T-helper 17 cell (primary cell): ENCODE measurements at places on chromosomes 2 and 18.

DNA sequence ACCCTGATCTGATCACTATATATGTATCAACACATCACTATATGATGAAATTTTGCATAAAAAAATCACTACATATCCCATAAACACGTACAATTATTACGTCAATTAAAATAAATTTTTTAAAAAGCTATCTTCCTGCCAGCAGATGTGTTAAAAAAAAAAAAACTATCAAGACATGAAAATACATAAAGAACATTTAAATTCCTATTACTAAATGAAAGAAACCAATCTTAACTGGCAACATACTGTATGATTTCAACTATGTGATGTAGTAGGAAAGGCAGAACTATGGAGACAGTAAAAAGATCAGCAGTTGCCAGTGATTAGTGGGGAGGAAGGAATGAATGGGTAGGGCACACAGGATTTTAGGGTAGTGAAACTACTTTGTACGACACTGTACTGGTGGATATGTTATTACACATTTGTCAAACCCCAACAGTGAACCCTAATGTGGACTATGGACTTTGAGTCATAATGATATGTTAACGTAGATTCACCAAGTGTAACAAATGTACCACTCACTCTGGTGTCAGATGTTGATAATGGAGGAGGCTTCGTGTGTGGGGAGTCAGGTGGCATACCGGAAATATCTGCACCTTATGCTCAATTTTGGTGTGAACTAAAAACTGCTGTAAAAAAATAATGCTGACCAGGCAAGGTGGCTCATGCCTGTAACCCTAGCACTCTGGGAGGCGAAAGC, 27.4 kb downstream of the USP34 start:
- no peak for DNase-seq

GRCh38 chr2:45178359-45178758, 169.1 kb upstream of the SIX2 start:
- DNase-seq = no peak

- DNase-seq = no peak
Observed at GRCh38 chr2:31415421-31415820, 879 bp upstream of the XDH start.

DNA sequence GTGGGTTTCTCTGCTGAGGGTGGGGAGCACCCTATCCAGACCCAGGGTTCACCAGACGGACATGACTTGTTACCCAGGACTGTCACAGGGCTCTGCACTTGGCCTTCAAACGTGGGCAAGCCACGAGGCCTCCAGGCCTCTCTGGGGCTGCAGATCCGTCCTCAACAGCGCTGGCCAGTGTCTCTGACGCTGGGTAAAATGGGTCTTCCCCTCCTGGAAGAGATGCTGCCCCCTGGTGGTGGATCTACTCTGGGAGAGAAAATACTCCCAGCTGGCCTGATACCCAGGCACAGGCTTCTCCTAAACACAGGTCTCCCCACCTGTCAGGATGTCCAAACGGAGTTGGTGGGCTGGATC, 3.7 kb downstream of the GPR17 start:
- DNase-seq = peak; percentile 51

DNA sequence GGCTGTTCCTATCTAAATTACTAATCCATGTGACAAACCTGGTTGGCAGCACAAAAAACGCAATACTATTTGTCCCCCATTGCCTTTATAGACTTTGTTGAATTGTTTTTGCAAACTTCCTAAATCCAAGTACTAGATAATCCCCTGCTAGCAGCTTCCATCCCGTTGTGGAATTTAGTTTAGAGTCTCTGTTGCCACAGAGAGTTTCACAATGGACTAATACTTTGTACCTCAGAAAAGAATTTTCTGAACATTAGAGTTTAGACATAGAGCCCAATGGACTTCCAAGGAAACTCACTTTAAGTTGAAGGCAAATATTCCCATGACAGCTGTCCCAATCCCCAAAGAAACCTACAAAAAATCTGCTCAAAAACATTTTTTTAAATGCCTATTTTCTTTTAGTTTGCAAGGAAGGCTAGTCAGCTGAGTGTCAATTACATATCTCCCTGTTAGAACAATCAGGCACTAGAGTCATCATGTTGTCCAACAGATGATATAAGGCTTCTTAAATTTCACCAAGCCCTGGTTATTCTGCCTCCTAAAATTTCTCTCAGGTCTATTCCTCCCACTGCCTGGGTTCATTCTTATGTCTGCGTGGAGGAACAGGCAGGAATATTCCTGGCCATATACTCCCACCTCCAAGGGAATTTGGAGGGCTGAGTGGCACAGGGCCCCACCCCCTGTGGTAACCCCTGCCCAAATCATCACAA, 27.2 kb downstream of the RNF152 start:
- no peak for DNase-seq

DNA sequence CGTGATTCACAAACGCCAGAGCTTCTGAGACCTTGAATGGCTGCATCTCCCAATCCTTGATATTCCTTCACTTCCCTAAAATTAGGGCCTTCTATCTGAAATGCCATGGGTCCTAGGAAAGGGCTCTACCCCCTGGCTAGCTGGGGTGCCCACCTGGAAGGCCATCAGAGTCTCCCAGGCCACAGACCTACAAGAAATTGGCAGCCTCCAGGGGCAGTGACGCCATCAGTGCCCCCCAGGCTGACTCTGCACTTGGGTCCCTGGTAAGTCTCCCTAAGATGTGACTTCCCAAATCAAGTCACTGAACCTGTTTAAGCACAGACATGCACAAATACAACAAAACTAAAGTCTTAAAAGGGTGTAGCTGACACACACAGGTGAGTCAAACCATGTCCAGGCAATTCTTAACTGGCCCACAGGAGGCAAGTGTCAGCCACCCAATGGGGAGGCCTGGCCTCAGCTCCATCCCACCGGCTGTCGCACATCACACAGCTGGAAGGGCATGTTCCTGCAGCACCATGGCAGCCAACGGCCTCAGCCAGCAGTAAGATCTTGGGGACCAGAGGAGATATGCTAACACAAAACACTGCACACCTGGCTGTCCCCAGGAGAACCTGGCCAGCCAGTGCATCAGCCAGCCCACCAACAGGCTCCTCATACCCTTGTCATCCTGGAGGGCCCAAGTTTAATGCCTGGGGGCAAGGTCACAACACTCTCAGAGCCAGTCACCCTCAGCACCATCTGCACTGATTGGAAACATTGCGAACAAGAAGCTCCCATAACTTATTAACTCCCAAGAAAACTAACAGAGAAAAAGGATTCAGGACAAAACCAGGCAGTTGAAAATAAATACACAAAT, 5.2 kb downstream of the PARD6G start:
- no peak for DNase-seq

DNA sequence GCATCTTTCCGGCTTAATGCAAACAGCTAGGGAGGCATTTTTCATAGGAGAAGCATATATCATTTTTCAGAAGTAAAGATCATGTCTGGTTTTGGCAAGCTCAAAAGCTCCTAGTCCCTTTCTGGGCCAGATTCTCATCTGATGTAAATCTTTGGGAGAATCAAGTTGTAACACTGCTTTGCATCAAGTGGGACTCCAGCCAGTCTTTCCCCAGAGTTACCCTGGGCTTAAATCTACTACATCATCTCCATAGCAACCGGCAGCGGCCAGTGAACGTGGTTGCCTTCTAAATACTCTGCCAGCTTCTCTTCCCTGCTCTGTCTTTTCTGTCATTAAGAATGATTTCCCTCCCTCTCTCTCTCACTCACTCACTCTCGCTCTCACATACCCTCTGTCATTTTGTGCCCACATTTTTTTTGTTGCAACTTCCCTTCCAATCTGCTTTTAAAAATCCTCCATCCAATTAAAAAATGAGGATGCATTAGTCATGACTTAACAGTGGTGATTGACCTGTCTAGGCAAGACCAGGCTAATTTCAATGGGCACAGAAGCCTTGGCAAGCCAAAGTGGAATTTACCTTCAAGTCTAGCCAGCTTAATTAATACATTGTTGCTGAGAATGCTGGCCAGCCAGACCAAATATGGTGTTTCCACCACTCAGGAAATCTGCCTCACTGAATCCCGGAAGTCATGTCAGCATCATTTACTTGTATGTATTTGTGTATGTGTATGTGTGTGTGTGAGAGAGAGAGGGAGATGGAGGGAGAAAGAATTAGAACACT, 93.0 kb downstream of the NRP2 start:
- DNase-seq = no peak

- no peak for DNase-seq
Observed at GRCh38 chr2:236563953-236564352, 5.7 kb upstream of the ACKR3 start.

DNA sequence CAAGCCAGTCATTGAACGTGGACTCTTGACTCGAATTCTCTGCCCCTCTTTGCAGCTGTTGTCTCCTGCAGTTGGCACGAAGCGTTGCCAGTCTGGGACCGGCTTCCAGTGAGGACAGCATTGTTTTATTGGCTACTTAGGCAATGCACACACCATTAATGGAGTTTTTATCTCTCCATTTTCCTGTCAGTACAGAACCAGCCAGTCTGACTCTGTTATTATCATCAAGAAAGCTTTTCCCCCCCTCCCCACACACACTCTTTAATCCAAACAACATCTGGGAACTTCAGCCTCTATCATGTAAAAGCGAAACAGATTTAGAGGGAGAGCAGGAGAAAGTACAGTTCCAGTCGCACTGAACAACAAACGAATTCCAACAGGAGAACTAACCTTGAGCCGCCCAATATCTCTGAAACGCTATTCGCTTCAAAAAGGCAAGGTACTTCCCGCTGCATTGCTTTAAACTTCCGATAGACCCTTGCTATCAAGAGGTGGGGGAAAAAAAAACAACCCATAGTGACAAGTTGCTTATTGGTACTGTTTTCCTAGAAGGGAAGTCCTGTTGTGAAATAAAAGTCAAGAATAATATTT, 38.2 kb downstream of the ACVR1 start:
- no peak for DNase-seq

- DNase-seq = no peak
Observed at GRCh38 chr18:61398961-61399705, 65.9 kb downstream of the CDH20 start.

DNA sequence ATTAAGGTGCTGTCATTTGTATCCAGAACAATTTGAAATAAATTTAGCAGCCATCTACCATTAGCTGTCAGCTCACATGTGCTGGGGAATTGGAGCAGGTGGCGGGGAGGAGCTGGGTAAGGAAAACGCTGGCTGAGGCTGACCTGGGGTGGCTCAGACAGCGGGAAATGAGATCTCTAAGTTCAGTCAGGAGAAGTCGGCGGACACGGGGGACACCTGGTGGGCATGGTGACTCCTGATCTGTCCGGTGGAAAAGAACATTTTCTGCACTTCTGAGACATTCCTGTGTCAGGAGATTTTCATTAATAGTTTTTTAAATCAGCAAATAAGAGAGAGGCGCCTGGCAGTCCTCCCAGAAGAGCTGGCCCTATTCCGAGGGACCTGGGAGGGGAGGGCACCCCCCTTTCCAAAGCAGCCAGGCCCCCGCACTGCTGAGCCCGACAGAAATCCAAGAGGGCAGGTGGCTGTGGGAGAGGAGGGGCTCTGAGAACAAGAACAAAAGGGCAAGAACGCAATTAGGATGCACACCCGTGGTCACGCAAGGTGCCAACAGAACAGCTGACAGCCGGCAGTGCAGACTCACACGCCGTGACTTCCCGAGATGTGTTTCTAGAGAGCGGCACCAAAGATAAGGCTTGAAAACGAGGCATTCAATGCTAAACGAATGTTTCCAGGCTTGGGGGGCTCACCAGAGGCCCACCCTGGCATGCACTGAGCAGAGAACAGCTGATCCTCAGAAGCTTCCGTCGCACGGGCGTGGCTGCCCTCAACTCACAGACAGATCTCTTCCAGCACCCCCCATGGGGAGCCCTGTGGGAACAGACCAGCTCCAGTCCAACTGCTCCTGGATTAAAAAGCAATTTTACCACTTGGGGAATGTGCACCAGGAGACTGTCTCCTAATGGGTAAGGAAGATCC, 26.4 kb downstream of the SLC66A2 start:
- no peak for DNase-seq

DNA sequence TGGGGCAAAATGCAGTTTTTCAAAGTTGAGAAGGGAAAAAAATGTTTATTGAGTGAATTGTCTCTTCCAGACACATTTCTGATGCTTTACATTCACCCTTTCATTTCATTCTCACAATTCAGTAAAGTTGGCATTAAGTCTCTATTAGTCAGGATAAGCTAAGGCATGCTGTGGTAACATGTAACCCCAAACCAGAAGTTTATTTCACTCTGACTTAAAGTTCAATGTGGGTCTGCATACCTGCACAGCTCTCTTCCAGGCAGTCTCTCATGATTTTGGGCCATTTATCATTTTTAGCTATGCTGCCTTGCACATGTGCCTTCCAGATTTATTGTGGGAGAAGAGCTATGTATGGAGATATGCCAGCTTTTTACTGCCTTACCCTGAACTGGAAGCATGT, 48.0 kb downstream of the DDX18 start:
- DNase-seq = no peak

DNA sequence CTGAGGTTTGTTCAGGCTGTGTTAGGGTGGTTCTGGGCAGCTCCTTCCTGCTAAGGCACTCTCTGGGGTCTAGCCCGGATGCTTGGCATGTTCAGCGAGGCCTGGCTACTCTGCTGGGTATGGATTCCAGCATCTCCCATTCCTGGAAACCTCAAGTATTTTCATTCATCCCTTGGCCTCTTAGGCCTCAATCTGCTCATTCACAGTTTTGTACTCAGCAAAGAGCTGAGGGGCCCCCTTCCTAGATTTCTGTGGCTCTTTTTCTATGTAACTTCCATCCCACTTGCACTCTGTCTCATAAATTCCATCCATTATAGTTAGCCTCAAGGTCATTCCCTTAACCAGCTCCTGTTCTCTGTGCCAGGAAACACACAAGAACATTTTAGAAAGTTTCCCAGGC, 798.8 kb upstream of the HS6ST1 start:
- no peak for DNase-seq

- no peak for DNase-seq
Observed at GRCh38 chr2:226247289-226248275, 552.0 kb downstream of the IRS1 start.
